H9 (cell line): ENCODE measurements at places on chromosomes 5 and 9. TPM values are rescaled to one million over a fixed set of nuclear protein-coding genes. Genes with fewer than 3 reads are reported as not detected.

DNA sequence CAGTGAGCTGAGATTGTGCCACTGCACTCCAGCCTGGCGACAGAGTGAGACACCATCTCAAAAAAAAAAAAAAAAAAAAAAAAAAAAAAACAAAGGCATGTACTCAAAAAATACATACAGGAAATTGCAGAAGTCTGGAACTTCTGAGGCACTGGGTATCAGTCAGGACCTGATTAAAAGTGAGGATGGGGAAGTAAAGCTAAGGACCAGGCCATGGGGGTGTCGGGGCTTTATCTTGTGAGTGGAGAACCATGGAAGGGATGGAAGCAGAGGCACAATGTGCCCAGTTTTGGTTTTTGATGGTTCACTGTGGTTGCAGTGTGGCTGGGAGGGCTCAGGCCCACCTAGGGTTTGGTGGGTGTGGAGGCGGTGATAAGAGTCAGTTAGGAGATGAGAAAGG lies 212.7 kb upstream of the PIK3R1 start:
- no peak for DNase-seq
- no peaks in the 10 kb centered on the region for H3K36me3 ChIP-seq
- no peak overlapping the region for H3K27ac ChIP-seq

DNA sequence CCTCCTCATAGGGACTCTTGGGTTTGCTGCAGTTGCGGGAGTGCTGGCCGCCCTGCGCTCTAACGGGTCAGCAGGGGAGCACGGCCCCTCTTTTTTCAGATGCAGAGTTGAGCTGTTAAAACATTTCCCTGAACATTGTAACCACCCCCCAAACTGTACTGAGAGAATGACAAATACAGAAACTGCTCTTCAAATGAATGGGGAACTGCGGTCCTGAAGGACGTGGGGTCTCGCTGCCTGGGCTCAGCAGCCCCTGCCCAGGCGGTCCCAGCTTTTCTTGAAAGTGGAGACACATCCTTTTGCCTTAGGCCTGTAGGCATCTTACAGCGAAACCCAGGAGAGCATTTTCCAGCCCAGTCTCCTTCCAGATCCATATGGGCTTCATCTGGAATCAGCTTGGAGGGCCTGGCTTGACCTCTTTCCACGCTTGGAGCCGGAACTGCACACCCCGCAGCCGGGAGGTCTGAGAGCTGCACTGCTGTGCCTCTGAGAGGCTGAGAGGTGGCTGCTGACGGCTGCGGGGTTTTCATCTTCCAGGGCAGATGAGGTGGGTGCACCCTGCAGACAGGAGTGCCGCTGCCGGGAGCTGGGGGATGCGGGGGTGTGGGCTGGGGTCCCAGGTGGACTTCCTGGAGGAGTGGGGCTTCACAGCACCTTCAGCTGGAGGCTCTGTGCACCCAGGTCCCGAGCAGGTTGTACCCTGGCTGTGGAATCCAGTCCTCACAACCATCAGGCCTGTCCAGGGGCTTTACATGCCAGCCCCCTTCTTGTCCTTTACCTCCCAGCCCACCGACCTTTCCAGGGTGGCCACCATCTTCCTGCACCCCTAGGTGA lies 1.2 kb upstream of the AGPAT2 start:
- no peaks in the 10 kb centered on the region for H3K4me1 ChIP-seq
- DNase-seq = no peak
- no peaks in the 10 kb centered on the region for H3K27me3 ChIP-seq
- no peaks in the 10 kb centered on the region for H3K36me3 ChIP-seq
- no peak overlapping the region for H3K27ac ChIP-seq

- H3K27ac ChIP-seq = no peak overlapping the region
- no peaks in the 10 kb centered on the region for H3K27me3 ChIP-seq
- H3K4me3 ChIP-seq = peak overlapping the region; percentile 84
- H3K36me3 ChIP-seq = 0 out of 2 replicates have a peak, but pooled peaks cover 5% of the 10 kb centered on the region
- peaks cover 9% of the 10 kb centered on the region for H3K4me1 ChIP-seq
Measured at GRCh38 chr5:151758141-151758429, 346 bp downstream of the ATOX1 start.

- H3K27ac ChIP-seq = no peak overlapping the region
- no peaks in the 10 kb centered on the region for H3K36me3 ChIP-seq
- H3K4me1 ChIP-seq = no peaks in the 10 kb centered on the region
- H3K27me3 ChIP-seq = no peaks in the 10 kb centered on the region
- no peak for DNase-seq
Measured at GRCh38 chr5:156201788-156202403, 125.1 kb upstream of the SGCD start.

GRCh38 chr5:757931-758697 lies 26.4 kb downstream of the ZDHHC11B start:
- no peak overlapping the region for H3K4me3 ChIP-seq
- H3K4me1 ChIP-seq = no peaks in the 10 kb centered on the region
- DNase-seq = peak; percentile 60
- H3K27me3 ChIP-seq = no peaks in the 10 kb centered on the region
- no peaks in the 10 kb centered on the region for H3K36me3 ChIP-seq

DNA sequence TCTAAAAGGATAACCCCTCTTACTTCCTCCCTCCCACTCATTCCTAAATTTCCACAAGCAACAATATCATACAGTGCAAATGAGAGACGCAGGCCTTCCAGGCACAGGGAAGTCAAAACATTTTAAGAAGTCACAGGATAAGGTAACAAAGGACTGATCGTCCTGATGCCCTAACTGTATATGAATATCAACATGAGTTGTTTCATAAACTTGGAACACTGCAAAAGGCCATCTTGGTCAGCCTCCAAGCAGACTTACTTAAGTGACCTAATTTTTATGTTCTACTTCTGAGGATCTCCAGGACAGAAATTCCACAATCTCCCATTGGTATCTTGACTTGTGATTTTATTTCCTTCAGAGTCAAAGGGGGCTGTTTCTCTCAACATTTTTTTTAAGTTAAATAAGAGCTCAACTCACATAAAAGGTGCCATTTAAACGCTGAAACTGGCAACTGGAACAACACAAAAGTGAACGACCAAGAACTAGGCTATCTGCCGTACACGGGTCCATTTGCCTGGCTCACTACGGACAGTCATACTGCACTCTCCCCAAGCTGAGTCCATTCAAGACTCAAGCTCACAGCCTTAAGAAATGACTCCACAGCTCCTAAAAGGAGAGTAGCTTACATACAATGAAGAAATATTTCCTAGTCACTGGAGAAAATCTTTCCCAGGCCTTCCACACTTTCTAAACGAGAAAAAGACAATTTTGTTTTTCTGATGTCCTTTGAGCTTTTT lies 71.3 kb downstream of the LHFPL2 start:
- H3K36me3 ChIP-seq = peaks cover 6% of the 10 kb centered on the region; the same call in 1 of the 2 replicates
- no peak overlapping the region for H3K27ac ChIP-seq
- H3K4me3 ChIP-seq = no peak overlapping the region
- no peak for DNase-seq

GRCh38 chr5:178193251-178193809 lies 6.2 kb upstream of the GMCL2 start:
- no peak for DNase-seq
- no peaks in the 10 kb centered on the region for H3K27me3 ChIP-seq
- H3K36me3 ChIP-seq = peaks cover 6% of the 10 kb centered on the region
- H3K4me1 ChIP-seq = no peaks in the 10 kb centered on the region

DNA sequence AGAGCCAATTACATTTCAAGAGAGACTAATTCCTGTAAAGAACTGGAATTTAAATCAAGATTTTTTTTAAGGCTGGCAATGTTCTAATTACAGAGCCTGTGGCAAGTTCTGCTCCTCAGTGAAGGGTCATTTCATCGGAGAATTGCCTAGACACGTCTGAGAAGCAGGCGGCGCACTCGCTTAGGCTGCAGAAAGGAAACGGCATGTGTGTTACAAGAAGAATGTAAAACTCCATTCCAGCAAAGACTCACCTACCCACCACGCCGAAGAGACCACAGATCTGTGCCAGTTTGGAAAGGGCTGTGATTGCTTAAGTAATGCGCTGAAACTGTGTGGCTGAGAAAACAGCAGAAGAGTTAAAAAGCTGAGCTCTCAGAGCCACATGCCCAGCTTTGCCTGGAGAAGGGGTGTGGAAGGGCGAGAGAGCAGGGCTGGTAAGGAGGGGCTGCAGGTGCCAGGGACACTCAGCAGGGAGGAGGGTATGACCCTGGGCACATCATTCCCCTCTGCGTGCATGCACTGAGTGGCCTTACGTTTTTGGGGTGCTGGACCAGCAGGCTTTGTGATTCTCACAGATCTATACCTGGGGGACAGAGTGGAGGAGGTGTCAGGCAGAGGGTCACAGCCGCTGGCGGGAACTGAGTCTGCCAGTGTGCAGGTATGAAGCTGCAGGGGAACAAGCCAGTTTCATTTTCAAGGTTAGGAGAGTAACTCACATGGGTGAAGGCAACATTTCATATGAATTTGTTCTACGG lies 17.8 kb upstream of the SLC25A51 start:
- H3K27ac ChIP-seq = no peak overlapping the region
- H3K4me3 ChIP-seq = no peak overlapping the region
- H3K36me3 ChIP-seq = peaks cover 4% of the 10 kb centered on the region; the same call in 1 of the 2 replicates
- H3K27me3 ChIP-seq = no peaks in the 10 kb centered on the region
- no peak for DNase-seq
- H3K4me1 ChIP-seq = no peaks in the 10 kb centered on the region; the same call in 1 of the 2 replicates

GRCh38 chr9:121233906-121234831 lies 32.5 kb upstream of the RAB14 start:
- no peaks in the 10 kb centered on the region for H3K27me3 ChIP-seq
- no peak for DNase-seq
- no peaks in the 10 kb centered on the region for H3K36me3 ChIP-seq

GRCh38 chr5:80269991-80270438 lies 14.2 kb upstream of the SERINC5 start:
- no peak overlapping the region for H3K4me3 ChIP-seq
- no peak overlapping the region for H3K27ac ChIP-seq
- no peak for DNase-seq
- H3K36me3 ChIP-seq = no peaks in the 10 kb centered on the region
- H3K27me3 ChIP-seq = no peaks in the 10 kb centered on the region
- no peaks in the 10 kb centered on the region; the same call in 1 of the 2 replicates for H3K4me1 ChIP-seq

- H3K27ac ChIP-seq = no peak overlapping the region
- H3K4me3 ChIP-seq = no peak overlapping the region
- H3K36me3 ChIP-seq = no peaks in the 10 kb centered on the region
- H3K27me3 ChIP-seq = no peaks in the 10 kb centered on the region
- no peak for DNase-seq
- H3K4me1 ChIP-seq = no peaks in the 10 kb centered on the region; the same call in 1 of the 2 replicates
Measured at GRCh38 chr5:59116231-59116865, 533.5 kb downstream of the RAB3C start.

- H3K4me3 ChIP-seq = no peak overlapping the region
- DNase-seq = no peak
- H3K27ac ChIP-seq = no peak overlapping the region
- no peaks in the 10 kb centered on the region for H3K27me3 ChIP-seq
Measured at GRCh38 chr5:56310711-56311204, 77.6 kb upstream of the ANKRD55 start.

GRCh38 chr5:131533836-131534235 lies 101.2 kb downstream of the RAPGEF6 start:
- no peak overlapping the region for H3K27ac ChIP-seq
- 0 out of 2 replicates have a peak, but pooled peaks cover 1% of the 10 kb centered on the region for H3K4me1 ChIP-seq
- no peak for DNase-seq
- peaks cover 2% of the 10 kb centered on the region; the same call in 1 of the 2 replicates for H3K36me3 ChIP-seq
- H3K27me3 ChIP-seq = no peaks in the 10 kb centered on the region

DNA sequence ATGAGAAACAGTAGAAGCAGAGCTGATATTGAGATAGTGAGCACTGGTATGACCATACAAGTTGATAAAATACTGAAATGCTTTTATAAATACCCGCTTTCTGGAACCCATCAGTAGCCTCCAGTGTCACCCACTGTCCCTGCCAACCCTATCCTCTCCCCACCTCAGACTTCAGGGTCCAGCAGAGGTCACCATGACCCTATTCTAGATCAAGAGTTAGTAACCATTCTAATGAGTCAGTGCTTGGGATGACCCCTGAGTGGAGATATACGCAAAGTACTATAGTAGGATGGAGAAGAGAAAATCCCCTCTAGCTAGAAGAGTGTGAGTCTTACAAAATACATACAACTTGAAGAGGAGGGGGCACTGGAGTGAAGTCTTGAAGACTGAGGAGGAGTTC lies 297.9 kb upstream of the BRINP1 start:
- H3K36me3 ChIP-seq = no peaks in the 10 kb centered on the region
- DNase-seq = no peak
- H3K4me1 ChIP-seq = peaks cover 6% of the 10 kb centered on the region; the same call in 1 of the 2 replicates
- no peak overlapping the region for H3K27ac ChIP-seq
- no peak overlapping the region for H3K4me3 ChIP-seq

DNA sequence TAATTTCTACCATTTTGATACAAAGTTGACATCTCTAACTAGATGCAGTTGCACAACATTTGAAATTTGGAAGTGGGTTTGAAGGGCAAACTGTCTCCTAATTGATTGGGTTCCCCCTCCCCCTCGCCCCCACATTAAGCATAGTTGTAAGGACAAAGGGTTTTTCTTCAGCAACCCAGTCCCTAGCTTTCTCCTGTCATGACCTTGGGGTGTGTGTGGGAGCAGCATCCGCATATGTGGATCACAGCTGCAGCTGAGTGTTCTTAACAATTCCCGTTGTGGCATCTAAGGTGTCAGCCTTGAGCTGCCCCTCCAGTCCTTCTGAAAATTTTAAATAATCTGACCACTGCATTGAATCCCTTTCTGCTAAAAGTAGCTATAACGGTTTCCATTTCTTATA lies 141.3 kb upstream of the CDH10 start:
- no peaks in the 10 kb centered on the region for H3K27me3 ChIP-seq
- H3K36me3 ChIP-seq = no peaks in the 10 kb centered on the region
- DNase-seq = no peak
- H3K4me3 ChIP-seq = no peak overlapping the region
- no peak overlapping the region for H3K27ac ChIP-seq

DNA sequence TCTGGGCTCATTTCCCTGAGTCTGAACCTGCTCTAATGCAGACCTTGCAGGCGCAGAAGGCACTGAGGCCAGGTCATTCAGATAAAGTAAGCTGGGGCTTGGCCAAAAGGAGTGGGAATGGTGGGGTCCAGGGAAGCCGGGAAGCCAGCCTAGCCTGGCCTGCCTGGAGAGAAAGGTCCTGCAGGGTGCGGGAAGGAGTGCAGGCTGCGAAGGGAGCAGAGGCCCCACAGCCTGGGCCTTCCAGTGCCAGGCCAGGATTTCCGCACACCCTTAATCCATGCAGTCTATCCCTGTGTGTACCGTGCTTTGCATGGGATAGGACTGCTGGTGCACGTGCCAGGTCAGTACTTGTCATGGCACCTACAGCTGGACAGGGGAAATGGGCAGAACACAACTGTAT lies 3.6 kb upstream of the STING1 start:
- no peaks in the 10 kb centered on the region for H3K36me3 ChIP-seq
- no peak overlapping the region for H3K4me3 ChIP-seq
- no peak overlapping the region for H3K27ac ChIP-seq
- no peaks in the 10 kb centered on the region; the same call in 1 of the 2 replicates for H3K4me1 ChIP-seq
- no peaks in the 10 kb centered on the region for H3K27me3 ChIP-seq

DNA sequence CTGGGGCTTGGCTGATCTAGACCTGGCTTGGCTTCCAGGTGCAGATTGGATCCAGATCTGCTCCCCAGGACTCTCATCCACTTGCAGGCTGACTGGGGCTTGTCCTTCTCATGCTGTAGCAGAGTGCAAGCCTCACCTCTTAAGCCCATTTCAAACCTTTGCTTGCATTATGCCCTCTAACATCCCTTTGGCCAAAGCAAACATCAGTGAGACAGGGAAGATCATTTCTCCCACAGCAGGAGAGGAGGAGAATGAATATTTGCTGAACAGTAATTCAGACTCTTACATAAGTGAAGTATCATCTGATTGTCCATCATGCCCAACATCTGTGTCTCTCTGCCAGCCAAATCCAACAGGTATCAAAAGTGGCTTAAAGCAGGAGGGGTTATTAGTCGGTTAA lies 194.9 kb downstream of the C9orf152 start:
- DNase-seq = no peak
- no peaks in the 10 kb centered on the region for H3K36me3 ChIP-seq
- H3K4me1 ChIP-seq = no peaks in the 10 kb centered on the region; the same call in 1 of the 2 replicates
- H3K27me3 ChIP-seq = no peaks in the 10 kb centered on the region
- no peak overlapping the region for H3K27ac ChIP-seq

Gene MEIKIN
- not detected in 2 replicates for total RNA-seq

Gene IL4
- total RNA-seq = not detected in 2 replicates

Gene IL7R
- not detected in 2 replicates for total RNA-seq

Gene PCDHGA4
- total RNA-seq = 2.3 and 2.6 TPM in 2 replicates

Gene LMAN2
- 105 and 106 TPM in 2 replicates for total RNA-seq
